ENCODE measurements at places on chromosomes 2 and 18.

DNA sequence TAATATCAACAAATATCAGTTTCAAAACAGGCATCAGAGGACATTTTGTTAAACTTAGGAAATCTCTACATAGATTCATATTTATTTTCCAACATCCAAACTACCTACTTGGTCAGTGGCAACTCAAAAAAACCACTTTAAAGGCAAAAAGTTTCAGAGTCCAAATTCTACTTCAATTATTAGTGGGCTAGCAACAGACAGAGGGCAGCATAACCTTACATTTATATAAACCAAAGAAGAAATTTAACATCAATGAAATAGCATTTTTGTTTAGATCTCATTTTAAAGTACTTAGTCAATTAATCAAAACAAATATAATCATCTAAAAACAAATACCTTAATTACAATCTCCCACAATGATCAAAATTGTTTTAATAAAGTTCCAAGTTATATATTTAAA lies 33.3 kb downstream of the RTTN start:
- no peak for DNase-seq

GRCh38 chr2:171745141-171745540 lies 57.9 kb downstream of the DYNC1I2 start:
- DNase-seq, result no peak

DNA sequence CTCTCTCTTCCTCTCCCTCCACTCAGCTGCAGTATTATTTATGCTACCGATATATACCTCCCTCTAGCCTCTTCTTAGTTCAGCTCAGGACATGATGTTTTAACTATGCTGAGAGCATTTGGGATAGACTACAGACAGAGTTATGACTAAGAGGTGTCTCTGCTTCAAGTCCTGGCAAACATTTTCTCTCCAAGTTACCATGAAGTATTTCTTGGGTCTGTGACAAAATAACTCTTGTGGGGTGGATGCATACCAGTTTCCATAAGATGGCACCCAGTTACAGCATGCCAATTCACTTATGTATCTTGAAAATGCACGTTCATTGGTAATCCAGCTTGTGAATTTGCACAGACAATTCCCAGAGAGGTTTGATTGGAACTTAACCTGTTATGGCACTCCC lies 737.6 kb downstream of the SLC4A3 start:
- DNase-seq, result no peak

- DNase-seq, result no peak
Measured at GRCh38 chr2:136557203-136557602, 208.1 kb upstream of the THSD7B start.

- no peak for DNase-seq
Measured at GRCh38 chr2:239466061-239466754, 65.4 kb upstream of the HDAC4 start.

- no peak for DNase-seq
Measured at GRCh38 chr18:72727038-72727655, 140.6 kb downstream of the NETO1 start.

GRCh38 chr2:106827158-106827557 lies 58.8 kb downstream of the ST6GAL2 start:
- DNase-seq, result no peak

GRCh38 chr2:119649364-119649917 lies 29.6 kb upstream of the TMEM177 start:
- DNase-seq, result no peak

- no peak for DNase-seq
Measured at GRCh38 chr2:130834091-130834930, 2.4 kb upstream of the ARHGEF4 start.

DNA sequence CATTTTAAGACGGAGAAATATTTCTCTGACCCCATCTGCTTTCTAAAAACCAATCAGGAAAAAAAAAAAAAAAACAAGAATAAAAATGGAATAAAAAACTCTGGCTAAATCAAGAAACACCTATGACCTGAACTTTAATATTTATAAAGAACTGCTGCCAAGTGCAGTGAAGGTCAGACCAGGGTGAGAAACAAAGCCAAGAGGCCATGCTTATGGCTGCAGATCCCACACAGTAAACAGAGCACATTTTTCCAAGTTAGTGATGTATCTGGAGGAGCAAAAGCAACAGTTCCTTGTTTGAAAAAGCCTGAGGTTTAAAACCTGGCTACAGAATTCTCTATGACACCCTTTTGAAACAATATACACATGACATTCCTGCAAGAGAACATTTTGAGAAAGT lies 242.3 kb downstream of the SRBD1 start:
- DNase-seq, result no peak

DNA sequence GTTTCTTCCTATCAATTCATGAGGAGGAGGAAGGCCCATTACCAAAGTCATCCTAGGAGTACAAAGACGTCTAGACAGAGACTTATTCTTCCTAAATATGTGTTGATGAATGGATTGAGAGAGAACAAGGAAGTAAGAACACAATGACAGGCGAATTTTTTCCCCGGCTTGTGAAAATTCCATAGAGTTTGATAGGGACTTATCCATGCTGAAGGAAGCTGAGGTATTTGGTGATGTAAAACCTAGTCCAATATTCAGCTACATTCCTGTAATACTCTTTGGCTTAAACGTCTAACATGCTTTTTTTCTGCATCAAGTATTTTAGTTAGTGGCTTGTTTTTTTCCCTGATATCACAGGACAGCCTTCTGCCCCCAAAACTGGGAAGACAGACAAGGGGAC lies 121.9 kb upstream of the MYT1L start:
- DNase-seq, result no peak

DNA sequence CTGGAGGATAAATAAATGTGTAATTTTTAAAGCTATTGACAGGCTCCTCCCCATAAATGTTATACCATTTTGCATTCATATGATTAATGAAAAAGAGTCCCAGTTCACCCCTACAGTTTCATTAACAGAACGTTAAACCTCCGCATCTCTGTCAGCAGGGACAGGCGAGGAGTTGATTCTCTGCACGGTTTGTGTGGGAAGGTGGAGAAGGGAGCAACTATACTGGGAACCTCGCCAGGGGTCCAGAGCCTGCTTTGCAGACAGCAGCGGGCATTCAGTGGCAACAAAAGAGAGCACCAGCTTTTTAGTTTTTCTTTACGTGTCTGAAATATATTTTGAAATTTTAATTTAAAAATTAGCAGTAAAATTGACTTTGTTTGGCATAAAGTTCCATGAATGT lies 101.4 kb downstream of the FARSB start:
- no peak for DNase-seq

- no peak for DNase-seq
Measured at GRCh38 chr18:68462148-68462547, 252.8 kb downstream of the TMX3 start.

DNA sequence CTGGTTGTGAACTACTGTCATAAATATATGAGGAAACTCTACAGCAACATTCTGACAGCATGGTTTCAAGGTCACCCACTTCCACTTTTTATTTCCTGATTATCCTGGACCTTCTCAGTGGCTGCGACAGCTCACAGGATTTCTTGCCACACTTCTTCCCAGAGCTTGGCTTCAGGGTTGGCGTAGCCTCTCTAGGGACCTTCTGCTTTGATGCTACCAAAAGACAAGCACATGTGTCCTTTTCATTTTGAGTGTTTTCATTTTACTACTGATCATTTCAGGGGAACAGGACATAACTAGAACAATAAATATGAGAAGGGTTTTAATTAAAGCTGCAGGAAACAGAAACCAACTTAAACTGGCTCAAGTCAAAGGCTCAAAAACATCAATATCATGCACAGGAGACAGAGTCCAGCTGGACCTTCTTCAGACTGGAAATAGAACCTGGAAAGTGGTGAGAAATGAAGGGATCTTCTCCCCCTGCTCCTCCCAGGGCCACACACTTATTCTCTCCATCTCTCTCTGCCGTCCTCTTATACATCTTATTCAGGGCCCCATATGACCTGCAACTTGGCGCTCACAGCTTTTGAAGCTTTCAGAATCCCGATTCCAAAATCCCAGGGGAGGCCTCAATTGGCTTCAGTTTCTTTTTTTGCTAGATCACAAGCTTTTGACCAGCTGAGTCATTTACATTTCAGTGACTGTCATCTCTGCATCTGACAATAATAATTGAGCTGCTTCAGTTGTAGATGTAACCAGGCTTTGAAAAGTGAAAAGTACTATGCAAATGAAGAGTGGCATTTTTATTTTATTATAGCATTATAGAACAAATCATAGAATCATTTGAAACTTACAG lies 9.7 kb downstream of the VIT start:
- no peak for DNase-seq

GRCh38 chr18:60200558-60200957 lies 172.0 kb downstream of the MC4R start:
- no peak for DNase-seq

DNA sequence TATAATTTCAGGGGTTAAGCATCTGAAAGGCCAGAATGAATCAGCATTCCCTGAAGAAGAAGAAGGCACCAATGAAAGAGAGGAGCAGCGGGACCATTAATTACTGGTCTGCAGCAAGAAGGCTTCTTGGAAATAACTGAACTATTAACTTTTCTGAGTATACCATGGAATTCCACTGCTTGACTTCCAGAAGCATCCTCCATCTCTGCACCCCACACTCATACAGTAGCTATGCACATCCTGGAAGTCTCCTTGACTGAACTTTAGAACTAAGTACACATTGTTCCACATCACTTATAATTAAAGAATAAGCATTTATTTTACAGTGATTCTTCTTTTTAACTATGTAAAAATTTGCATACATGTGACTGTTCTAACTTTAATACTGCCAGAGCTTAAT lies 131.5 kb downstream of the PPP1R1C start:
- DNase-seq, result no peak

GRCh38 chr2:31151501-31151900 lies 13.3 kb upstream of the GALNT14 start:
- DNase-seq, result no peak

DNA sequence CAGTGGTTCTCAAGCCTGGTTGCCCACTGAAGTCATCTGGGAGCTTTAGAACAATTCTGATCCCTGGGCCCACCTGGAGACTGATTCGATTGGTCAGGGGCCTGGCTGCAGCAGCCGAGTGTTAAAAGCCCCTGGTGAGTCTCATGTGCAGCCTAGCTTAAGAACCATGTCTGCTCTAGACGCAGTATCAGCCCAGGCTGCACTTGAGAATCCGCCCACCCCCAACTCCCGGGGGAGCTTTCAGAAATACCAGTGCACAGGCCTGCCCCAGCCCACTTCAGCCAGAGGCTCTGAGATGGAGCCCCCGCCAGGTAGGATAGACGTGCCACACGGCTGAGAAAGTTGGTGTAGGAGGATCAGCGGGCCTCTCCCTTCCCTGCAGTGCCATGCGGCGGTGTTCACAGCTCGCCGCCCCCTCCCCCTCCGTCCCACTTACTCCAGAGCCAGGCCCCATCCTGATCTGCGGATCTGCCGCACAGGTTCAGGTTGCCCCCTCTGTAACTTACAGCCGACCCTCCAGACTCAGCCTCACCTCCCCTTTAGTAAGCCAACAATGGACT lies 209.0 kb upstream of the RAB12 start:
- DNase-seq, result no peak

DNA sequence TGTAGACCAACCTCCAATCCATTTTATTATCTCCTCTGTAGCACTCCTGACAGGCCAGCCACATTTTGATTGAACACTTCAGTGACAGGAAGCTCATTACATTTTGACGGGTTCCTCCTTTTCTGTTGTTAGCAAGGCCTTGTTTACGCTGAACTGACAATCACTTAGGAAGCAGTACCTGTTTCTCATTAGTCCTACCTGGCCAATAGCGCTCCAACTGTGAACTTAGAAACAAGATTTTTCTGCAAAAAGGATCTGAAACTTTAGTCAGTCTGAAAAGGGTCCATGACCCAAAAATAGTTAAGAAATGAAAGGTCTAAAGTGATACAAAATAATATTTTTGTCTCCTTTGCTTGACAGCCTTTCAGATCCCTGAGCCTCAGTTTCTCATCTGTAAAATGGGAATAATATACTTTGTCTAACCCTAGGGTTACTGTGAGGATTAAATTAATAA lies 119.6 kb upstream of the MSTN start:
- no peak for DNase-seq

- DNase-seq, result peak; percentile 0
Measured at GRCh38 chr2:194383401-194383800, 1273.6 kb upstream of the SLC39A10 start.

DNA sequence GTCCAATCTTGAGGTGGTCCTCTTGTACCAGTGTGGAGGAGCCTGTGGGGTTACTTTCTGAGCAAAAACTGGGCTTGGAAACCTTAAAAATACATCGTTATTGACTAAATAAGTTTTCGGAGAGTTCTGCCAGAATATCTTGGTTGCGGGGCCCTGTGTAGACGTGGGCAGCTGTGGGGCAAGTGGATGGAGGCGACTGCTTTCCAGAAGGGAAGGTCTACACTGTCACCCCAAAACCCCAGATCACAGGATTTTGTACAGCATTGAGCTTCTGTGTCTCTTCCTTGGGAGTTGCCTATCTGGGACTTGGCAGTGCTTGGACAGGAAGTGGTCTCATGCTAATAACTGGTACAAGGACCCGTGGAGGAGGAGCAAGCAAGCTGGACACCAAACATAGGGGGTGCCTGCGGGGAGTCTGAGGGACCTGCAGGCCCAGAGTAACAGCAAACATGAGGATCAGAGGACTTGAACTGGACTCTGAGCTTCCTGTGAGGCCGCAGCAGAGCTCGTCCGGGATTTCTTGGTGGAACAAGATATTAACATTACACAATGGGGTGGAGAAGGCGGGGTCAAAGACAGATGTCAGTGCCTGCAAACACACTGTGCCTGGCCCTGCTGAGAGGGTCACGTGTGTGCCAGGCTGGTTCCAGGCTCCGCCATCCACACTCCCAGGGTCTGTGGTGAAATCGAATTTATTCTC lies 48.0 kb upstream of the CTLA4 start:
- no peak for DNase-seq

DNA sequence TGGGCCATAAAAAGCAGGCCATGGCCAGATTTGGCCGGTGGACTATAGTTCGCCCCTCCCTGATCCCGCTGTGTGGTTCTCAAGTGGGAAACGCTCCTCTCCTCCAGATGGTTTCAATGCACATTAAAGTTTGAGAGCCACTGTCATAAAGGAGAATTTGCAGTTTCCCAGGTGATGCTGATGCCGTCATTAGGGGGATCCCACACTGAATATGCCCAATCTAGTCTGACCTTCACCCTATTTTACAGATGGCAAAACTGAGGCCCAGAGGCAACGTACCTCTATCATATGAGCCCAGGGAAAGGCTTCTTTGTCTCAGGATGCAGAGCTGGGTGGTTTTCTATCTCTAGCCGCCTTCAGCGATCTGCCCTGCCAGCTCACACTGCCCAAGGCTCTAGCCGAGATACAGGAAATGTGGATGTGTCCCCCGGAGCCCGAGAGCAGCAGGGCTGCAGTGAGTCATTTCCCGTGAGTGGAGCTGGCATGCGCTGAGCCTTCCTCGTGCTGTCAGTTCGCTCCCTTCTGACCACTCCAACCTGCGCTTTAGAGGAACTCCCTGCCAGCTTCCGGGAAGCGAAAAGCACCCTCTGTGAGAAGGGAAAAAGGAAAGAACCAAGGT lies 116.2 kb downstream of the SMAD7 start:
- peak; percentile 81 for DNase-seq

GRCh38 chr2:232528746-232529460 lies 2.9 kb downstream of the CHRND start:
- no peak for DNase-seq

- DNase-seq, result no peak
Measured at GRCh38 chr18:2845172-2845571, 1.6 kb upstream of the EMILIN2 start.

- DNase-seq, result no peak
Measured at GRCh38 chr2:127107622-127107999, 657 bp upstream of the BIN1 start.
